ENCODE measurements at places on chromosomes 16 and 17.

- no peak for DNase-seq
Measured at GRCh38 chr17:55452139-55452790, 30.6 kb upstream of the MMD start.

DNA sequence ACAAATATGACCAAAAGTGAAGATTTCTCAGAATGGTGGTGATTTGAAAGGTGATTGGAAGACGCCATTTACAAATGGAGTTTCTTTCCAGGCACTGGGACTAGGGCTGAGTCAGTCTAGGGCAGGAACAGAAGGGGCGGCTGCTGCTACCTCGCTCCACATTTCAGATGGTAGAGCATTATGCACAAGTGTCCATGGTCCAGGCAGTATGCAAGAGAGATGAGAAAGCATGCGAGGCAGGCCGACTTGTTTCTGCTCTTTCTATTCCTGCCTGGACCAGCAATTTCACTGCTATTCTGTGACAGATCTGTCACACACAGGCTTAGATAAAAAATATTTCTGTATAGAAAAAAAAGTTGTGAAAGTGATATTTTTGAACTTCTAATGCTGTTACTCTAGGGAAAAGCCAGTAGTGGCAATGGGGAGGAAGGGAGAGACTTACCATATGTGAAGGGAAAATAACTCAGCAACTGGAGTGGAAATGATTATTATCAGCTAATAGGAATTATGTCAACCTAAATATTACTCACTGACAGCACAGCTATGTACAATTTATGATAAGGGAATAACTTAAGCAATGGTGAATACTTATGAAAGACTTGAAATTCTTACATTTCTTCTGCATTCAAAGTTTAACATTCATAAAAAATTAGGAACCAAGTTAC, 134.7 kb upstream of the NETO2 start:
- DNase-seq = no peak

DNA sequence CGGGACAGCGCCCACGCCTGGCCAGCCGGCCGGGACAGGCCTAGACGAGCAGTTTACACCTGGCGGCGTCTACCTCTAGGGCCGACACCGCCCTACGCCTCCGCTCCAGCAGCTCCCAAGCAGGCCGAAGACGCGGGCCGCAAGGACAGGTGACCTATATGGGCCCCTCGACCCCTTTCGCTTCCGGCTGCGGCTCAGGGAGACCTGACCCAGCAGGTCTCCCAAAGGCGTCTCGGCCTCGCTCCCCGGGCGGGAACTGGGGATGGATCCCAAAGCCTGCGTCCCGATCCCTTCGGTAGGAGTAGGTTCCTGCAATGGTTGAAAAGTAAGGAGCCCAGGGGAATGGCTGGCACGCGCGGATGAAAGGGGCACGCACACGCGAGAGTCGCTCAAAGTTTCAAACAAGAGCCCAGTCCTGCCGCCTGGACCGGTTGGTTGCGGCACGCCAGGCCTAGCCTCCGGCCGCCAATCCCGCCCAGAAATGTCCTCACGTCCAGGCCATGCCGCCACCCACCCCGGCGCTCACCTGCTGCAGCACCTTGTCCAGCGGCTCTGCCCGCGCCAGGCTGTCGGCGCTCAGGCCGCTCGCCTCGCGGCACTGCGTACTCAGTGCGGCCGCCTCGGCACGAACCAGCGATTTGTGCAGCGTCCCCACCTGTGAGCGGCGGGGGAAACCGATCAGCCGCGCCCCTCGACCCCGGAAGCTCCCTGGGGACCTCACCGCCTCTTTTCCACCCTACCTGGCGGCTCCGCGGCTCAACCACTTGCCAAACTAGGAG, 630 bp downstream of the ESRP2 start:
- DNase-seq = no peak

GRCh38 chr16:75382611-75383010, 50.7 kb downstream of the CFDP1 start:
- no peak for DNase-seq

- DNase-seq = no peak
Measured at GRCh38 chr17:12737740-12738469, 51.4 kb upstream of the ARHGAP44 start.

GRCh38 chr17:27356091-27356705, 62.3 kb downstream of the WSB1 start:
- DNase-seq = no peak

GRCh38 chr17:33049781-33050414, 58.3 kb downstream of the SPACA3 start:
- DNase-seq = no peak

- no peak for DNase-seq
Measured at GRCh38 chr17:33113276-33113990, 121.8 kb downstream of the SPACA3 start.

DNA sequence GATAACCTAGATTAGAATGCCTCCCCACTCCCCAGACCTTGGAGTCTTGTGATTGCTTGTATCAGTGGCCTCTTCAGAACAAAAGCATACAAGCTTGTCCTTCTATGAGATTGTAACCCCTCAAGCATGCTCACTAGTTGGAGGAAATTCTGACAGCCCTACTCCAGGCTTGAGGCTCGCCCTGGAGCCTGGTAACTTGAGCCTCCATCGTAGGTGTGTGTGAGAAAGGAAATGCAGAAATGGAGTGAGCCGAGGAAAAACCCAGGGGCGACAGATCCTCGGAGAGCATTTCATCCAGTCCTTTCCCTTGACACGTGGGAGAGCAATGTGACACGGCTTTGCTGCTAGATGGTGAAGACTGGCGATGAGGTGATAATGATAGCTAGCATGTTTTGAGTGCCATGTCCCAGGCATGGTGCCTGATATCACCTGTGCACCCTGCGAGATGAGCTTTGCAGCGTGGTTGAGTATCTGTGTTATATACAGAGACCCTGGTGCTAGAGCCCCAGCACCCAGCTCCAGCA, 31.2 kb downstream of the GNAO1 start:
- DNase-seq = no peak

- DNase-seq = no peak
Measured at GRCh38 chr16:23595246-23595950, 718 bp downstream of the NDUFAB1 start.

DNA sequence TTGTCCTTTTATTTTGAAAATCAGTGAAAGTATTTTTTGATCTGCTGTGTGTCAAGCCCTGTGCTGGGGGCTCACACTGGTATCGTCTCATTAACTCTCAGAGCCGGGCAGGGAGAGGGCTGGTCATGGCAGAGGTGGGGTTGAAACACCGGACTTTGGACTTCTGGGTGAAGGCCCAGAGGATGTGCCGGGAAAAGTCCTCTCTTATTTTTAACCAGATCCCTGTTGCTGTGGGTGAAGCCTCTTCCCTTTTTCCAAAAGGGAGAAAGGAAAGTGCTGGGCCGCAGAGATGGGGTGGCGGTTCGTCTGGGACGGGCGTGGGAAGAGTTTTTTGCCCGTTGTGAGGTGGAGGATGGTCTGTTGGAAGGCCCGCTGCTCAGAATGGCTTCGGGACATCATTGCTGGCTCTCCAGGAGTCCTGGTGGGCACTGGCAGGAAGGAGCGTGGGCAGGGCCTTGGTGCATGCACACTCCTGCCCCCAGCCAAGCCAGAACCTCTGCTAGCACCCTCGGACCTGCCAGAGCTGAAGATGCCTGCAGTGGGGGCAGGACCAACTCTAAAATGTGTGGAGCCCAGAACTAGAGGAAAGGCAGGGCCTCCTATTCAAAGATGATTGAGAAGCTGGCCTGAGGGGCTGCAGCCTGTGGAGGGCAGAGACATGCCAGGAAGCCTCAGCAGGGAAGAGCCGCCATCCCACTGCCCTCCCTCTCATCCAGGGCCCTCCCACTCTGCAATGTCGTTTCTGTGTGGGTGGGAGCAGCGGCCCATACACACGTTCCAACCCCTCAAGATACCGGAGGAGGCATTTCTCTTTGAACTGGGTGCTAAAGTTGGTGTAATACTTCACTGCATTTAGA, 213.2 kb downstream of the CCDC182 start:
- DNase-seq = no peak

GRCh38 chr17:83145831-83146230, 66.4 kb downstream of the METRNL start:
- DNase-seq = no peak

DNA sequence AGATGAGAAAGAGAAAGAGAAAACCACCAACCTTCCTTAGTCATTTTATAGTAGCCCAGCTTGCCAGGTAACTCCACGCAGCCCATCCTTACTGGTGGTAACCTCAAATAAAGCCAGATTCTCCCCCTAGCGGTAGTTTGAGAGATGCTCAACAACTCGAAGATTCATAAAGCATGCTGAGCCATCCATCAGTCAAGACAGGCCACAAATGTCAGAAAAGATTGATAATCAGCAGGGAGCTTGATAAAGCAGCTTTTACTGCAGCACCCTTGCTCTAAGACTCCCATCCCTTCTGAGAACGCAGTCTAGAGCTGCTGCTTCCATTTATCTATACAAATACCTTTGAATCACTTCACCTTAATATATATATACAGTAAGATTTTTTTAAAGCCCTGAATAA, 451.5 kb upstream of the HSBP1 start:
- DNase-seq = no peak

- DNase-seq = peak; percentile 71
Measured at GRCh38 chr16:30185683-30186421, 2.5 kb downstream of the CORO1A start.

- no peak for DNase-seq
Measured at GRCh38 chr16:79928142-79928873, 327.8 kb upstream of the MAF start.

DNA sequence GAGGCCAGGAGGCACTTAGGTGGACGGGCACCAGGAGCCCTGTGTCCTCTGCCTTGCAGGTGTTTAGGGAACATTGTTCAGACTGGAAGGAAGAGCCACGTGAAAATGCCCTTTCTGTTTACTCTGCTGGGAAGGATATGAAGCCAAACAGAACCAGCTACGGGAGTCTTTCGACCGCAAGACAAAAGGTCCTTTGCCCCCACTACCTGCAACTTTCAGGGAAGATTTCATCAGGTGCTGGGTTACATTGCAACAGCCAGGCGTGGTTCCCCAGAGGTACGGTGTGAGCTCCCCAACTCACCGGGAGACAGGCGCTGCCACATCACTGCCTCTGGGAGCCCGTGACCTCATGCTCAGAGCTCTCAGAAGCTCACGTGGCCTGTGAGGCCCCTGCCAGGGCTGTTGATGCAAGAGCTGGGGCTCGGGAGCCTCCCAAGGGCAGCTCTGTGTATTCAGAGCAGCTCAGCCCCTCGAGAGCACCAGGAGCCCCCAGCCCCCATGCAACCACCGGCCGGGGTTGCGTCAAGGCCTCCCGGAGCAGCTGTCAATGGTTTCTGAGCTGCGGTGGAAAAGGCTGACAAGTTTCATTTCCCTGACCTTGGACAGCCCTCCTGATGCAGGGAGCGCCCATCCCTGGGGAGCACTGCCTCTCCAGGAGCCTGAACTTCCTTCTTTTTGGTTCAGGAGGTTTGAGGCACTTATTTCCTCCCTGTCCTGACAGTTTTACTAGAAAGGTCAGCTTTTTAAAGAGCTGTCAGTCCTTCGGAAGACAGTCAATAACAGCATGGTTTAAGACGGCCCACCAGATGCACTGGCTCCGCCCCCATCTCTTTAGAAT, 42.1 kb downstream of the TBC1D16 start:
- no peak for DNase-seq

DNA sequence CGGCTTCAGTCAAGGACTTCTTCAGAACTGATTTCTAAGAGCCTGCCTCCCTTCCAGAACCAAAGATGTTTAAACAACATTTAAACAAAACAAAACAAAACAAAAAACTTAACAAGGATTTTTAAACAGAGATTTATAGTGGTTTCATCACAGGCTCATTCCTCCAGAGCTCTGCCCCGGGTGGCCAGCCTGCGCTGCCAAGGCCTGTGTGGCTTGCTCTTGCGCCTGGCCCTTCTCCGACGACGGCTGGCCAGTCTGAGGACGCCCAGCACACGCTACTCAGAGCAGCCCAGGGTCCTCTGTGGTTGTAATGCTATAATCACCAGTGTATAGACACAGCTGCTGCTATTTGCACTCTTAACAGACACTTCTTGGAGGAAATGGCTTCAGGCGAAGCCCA, 307.2 kb upstream of the MYOCD start:
- DNase-seq = no peak

DNA sequence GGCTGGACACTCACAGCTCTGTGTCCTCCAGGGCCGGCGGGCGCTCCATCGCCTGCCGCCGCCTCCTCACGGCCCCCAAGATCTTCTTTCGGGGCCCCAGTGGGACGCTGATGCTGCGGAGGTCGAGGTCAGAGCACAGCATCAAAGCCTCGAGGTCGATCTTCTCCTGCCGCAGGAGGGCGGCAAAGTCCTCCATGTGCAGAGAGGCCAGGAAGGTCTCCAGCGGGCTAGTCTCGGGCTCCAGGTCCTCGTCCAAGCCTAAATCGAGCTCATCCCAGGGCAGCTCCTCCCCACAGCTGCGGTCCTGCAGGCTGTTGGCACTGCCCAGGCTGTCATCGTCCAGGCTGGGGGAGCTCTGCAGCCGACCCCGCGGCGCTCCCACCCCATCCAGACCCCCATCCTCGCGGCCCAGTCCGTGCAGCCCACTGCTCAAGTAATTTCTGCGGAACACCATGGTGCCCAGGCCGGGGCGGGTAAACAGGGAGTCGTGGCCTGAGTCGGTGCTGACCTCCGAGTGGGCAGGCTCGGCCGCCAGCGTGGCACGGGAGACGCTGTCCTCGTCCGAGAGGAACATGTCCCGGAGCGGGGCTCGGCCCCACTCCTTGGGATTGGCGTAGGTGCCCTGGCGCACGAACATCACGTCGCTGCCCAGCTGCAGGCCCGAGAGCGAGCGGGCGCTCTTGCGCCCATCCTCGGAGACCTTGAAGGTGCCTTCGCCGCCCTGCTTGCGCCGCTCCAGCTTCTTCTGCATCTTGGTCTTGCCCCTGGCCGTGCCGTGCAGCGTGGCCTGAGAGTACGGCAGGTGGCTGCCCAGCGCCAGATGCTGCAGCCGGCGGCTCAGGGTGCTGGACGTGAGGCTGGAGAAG, 3.4 kb downstream of the USH1G start:
- no peak for DNase-seq

GRCh38 chr17:4426499-4427208, 7.1 kb upstream of the SPNS3 start:
- DNase-seq = no peak

GRCh38 chr17:386141-386876, 33.7 kb upstream of the RPH3AL start:
- peak; percentile 48 for DNase-seq

Data from effector CD4-positive, alpha-beta T cell (primary cell).